Fibroblast of gingiva (primary cell): ENCODE measurements at places on chromosomes 4 and X.

DNA sequence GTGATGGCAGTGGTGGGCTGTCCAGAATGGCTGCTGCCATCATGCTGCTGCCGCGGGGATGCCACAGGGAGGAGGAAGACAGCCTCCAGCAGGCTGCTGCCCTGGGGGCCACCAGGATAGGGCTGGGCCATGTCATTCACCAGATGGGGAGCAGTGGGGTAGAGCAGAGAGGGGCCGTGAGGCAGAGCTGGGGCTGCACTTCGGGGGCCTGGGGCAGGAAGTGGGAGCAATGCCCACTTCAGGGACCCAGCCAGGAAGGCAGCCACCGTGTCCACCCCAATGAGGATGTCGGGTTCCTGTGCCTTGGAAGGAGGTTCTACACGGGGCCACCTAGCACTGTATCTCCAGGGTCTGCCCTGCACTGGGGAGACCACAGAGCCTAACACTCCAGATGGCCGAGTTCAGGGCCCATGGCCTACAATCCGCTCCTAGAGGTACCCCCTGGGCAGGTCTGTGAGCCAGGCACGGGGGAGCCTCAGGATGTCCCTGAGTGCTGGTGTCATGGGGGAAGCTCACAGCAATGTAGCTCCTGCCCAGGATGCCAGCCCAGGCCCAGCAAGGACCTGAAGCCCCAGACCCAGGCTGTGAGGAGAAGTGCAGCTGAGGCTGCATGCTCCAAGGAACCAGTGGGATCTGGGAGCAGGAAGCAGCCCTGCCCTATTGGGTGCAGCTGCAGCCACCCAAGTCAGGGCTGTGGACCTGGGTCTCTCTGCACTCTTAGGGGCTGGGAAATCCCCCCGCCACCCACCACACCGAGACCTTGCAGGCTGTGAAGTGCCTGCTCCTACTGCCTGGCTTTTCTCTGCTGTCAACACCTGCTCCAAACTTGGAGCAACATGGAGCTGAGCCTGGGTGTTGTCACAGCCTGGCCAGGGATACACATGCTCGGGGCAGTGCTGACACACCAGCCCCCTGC is 140.3 kb downstream of the PDHA2 start:
- no peak for DNase-seq

DNA sequence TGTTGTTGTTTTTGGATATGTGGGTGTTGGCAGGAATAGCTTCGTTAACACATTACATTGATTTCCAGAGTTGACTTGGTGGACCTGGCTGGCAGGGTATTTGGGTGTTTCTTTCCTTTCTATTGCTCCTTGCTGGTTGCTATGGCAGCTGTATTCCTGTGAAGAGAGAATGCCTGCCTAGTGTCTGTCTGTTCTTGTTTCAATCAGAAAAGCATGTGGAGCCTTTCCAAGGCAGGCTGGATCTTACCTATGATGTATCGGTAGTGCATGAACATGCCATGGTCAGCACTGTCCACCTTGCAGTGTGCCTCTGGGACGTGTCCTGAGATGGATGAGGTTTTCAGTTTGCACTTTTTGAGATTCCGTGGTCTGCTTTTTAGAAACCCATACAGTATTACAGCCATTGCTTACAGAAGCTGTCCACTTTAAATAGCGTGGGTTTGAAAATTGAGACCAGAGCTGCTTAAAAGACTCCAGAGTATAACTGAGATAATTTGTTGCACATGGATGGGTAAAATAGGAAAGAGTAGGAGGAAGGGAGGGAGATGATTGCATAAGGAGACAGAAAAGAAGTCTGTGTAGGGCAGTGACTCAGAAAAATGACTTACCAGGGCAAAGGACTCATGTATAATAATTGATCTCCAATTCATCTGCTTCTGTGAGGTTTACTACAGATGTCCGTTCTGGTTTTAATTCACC is 20.0 kb upstream of the AADAT start:
- peak; percentile 81 for DNase-seq

DNA sequence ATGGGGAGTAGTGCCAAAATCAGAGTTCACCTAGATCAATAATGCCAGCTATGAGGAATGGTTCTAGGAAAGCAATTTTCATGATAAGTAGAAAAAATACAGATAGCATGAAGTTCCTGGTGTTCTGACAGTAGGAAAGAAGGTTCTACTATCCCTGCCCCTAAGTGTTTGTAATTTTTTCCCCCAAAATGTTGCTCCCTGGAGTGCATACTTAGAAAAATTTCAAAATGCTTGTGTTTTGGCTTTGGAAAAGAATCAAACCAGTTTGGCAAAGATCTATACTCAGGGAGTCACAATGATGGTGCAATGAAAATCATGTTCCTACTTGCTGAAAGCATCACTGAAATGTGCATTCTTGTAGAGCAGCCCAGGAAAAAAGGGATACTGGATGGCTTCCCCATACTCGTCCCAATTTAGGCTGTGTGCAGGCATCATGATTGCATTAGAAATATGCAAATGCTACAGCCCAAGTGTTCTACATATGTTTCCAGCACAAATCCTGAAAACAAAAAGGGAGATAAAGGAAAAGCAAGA is 74.7 kb downstream of the LPAR4 start:
- peak; percentile 16 for DNase-seq

DNA sequence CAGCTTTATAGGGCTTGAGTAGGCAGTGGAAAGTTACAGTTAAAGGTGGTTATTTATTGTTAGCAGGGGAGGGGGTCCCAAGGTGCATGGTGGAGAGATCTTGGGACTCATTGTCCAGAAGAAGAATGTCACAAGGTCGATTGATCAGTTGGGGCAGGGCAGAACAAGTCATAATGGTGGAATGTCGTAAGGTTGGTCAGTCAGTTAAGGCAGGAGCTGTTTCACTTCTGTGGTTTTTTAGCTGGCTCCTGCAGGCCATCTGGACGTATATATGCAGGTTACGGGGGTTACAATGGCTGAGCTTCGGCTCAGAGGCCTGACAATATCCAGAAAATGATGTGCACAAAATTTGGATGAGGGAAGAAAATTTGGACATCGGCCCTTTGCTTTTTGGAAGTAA is 7.1 kb downstream of the OFD1 start:
- DNase-seq: no peak

DNA sequence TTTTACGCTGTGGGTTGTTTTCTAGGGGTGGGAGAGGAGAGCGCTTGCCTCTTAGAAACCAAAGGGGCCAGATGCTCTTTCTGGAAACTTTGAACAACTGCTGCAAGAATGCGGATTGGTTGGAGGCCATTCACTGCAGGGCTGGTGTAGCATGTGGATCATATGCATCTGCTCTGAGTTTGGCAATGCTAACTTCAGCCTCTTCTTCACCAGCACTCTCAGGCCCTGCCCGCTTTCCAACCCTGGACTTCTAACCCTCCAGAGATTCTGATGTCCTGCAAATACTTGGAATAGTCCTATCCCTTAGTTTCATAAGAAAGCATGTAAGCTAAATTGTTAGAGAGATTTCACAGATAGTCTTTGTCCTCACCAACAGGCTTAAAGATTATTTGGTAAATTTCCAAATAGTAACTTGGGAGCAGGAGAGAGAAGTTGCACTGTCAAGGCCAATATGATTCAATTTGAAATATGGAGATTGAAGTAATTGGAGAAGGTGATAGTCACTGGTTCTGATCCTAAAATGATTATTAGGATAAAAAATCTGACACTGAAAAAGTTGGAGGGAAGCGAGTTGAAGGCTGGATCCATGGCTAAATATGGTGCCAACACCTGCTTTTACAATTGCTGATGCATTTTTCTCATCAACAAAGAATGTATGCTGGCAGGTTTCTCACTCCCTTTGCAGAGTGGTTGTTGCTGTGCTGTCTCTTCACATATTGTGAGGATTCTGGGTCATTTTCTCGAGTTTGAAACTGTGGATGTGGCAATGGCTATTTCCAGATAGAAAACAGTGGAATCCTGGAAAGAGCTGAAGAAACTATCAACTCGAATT is 210.4 kb downstream of the PTTG2 start:
- DNase-seq: no peak

- no peak for DNase-seq
Measured at GRCh38 chrX:19761554-19762295, 125.7 kb downstream of the SH3KBP1 start.

DNA sequence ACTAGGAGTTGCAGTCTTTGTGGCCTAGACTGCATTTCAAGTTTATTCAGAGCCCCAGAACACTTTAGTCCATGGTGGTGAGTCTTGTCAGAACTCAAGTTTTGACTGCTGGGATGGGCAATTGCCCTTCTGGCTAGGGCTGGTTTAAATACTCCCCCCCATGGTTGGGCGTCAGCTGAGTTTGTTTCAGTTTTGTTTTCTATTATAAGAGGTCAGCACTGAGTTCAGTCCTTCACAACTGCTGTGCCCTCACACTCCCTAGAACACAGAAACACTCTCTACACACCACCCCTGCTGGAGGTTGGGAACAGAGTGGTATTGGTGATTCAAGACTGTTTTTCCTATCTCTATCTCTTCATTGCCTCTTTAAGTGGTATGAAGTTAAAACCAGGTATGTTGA is 217.0 kb downstream of the GUCY2F start:
- DNase-seq: no peak

DNA sequence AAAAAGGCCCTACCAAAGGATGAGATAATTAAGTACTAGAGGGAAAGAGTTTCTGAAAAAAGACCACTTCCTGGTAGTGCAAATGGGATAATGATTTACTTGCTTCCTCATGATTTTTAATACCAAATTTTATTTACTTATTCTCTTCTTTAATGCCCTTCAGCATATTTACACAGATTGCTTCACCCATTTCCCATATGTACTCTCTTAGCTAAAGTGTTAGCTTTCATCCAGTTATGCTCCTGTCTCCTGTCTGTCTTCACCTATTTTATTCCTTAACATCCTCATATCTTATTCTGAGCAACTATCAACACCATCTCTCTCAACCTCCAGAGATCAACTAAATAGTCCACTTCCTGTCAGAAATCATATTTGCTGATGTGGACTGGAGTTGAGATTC is 183.2 kb upstream of the HS3ST1 start:
- DNase-seq: no peak

DNA sequence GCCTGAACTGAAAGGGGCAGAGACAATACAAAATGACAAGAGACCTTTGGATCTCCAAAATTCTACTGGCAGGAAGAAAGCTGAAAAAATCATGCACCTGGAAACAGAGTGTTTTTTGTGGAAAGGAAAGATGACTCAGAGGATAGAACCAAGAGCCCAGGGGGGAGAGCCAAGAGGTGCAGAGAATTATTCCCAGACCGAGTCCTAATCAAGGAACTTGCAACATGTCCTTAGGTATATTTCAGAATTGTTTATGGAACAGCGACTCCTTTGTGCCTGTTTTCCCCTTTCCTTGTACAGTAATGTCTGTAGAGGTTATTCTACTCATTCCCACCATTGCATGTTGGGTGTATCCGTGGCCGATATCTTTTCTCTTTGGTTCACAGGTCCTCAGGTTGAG is 71.7 kb downstream of the YIPF6 start:
- DNase-seq: no peak

DNA sequence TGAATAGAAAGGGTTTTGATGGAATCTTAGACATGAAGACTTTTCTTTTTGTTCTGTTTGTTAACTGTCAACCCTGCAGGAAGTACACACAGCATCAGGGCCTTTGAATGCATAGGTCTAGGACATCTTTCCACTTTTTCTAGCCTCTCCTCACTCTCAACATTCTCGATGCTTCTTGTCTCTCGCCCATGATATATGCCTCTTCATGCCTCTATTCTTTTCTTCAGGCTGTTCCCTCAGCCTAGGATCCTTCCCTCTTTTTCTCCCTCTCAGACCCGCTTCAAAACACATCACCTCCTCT is 9.6 kb downstream of the PDGFC start:
- DNase-seq: no peak

DNA sequence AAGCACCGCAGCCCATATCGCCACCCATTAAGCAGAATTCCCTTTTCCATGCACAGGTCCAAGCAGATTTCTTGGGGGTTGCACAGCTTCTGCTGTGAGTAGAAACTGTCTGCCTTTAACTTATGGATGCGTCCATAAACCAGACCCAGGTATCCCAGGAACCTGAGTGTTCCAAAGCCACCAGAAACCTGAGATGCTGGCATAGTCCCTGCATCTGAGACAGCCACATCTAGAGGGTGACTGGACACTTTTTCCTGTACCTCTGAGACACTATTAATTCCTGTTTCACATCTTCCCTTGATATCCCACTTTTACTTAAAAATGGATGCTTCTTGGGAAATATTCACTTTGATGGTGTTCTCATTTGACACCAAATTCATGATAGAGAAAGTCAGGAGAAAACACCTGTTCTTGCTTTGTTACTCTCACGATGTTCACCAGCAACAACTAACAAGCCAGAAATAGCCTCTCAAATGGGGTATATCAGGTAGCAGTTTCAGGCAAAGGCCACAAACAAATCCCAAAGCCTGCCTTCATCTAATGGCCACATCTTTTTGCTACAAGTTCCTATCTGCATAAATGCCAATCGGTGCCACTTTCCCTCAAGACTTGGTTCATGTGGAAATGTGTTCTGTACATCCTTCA is 45.5 kb upstream of the PRDX4 start:
- DNase-seq: no peak

GRCh38 chrX:119871245-119871598 is 311 bp downstream of the RNF113A start:
- DNase-seq: peak; percentile 5

DNA sequence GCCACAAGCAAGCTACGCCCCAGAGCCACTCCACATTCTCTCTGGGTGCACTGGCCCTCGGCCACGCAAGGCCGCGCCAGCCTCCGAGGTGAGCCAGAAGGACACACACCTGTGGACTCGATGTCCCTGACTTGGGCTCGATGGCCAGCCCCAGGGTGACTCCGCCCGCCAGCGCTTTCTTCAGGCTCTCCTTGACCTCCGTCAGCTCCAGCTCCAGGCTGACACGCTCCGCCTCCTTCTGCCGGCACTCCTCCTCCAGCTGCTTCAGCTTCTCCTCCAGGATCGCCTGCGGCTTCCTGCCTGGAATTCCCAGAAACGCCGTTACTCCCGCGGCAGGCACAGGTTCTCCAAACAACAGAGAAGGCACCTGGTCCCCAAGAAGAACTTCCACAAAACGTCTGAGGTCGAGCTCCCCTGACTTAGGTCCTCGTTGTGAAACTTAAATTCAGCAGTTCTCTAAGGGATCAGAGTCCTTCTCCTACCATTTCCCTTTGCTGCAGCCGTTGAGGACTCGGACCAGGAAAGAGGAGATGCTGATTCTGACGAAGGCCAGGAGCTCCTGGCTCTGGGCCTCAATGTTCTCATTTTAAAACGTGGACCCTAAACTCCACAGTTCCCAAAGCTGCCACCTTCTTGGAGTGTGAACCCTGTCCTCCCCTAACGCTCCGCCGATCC is 166.8 kb downstream of the AFAP1 start:
- no peak for DNase-seq

DNA sequence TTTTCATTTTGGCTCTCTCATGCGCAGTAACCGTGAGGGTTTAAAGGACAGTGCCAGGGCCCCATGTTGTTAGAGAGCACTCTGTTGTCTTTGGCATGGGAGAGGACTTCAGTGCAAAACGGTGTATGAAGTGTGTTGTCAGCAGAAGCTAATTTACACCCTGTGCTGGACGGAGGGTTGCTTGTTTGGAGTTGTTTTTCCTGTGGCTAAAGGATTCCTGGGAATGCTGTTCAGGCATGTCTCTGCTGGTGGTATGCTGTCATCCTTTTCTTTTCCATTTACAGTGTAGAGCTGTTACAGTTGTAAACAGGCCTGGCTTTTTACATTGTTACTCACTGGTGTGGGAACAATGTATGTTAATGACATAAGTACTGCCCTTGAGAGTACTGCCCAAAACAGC is 206.3 kb downstream of the CBR4 start:
- peak; percentile 24 for DNase-seq

GRCh38 chrX:70525733-70526132 is 81.1 kb downstream of the DLG3 start:
- no peak for DNase-seq
